ENCODE measurements at places on chromosomes 2 and 18.

- DNase-seq, result no peak
These were observed 19.1 kb downstream of the EFHD1 start for GRCh38 chr2:232652505-232652851.

- no peak for DNase-seq
These were observed 84.0 kb downstream of the SEPTIN10 start for GRCh38 chr2:109529532-109530449.

DNA sequence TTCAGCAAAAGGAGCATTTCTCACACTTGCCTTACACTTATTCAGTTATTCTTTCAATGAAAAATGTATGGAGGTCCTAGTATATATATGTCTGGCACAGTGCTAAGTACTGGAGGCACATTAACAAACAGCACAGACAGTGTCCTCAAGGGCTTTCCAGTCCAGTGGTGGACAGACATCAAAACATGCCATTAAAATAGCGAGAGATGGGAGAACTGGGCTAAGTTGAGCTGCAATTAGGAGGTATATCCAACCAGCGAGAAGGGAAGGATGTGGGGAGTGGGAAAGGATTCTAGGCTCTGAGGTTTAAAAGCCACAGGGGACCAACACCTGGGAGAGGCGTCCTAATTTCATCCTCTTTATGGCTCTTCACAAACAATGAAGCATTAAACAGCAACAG lies 127.5 kb upstream of the TTC39C start:
- DNase-seq, result peak; percentile 36

GRCh38 chr18:70044632-70045031 lies 97.0 kb upstream of the CD226 start:
- no peak for DNase-seq

DNA sequence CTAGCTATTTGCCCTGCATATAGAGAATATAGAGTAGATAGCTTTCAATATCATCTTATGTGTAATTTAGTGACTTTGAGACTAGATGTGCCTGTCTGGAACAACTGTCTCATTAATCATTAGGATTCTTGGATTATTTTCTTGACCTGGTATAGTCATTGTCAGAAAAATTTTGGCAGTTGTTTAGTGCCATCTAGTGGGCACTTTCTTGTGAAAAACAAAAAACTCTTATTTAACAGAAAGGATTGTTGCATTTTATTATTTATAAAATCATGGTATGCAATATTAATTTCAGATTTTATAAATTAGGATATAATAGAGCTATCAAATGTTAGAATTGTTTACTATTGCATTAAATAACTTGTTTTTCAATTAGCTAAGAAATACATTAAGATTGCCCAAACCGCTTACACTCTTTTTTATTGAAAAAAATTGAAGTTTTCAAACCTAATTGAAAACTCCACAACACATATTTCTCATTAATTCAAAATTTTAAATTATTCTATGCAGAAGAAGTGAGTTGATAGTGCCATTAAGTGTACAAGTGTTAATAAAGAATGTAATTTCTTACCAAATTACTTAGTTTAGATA lies 80.3 kb downstream of the DYNAP start:
- DNase-seq, result peak; percentile 38

DNA sequence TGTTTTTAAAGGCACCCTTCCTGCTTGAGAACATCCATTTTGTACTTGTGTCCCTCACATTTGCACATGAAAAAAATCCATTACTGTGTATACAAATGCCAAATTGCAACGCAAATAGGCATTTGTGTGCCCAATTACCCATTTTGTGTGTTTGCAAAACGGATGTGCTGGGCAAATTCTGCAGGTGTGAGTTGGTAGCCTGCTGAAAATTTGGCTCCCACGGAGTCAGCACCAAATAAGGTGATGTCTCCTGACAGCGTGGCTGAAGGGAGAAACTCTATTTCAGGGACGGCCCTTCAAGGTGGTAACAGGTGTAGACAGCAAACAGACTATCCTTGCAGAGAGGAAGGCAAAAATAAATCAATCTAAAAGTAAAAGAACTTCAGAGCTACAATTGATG lies 661.1 kb downstream of the BCL11A start:
- peak; percentile 91 for DNase-seq

GRCh38 chr2:231992888-231993287 lies 31.4 kb downstream of the DIS3L2 start:
- DNase-seq, result no peak

DNA sequence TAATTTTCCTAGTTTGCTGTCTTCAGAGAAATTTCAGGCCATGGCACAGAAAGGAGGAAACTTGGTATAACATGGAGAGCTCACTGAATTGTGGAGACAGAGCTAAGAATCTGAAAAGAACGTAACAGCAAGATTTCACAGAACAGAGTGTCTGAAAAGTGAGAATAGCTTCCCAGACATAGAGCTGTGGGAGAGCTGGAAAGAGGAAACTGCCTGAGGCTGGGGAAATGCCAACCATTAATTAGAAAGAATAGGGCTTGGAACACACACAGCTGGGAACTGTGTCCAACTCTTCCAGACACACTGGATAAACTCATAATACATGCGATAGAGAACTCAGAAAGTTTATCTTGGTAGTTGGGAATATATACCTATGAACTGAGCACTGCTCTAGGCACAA lies 51.6 kb upstream of the KYNU start:
- DNase-seq, result no peak

DNA sequence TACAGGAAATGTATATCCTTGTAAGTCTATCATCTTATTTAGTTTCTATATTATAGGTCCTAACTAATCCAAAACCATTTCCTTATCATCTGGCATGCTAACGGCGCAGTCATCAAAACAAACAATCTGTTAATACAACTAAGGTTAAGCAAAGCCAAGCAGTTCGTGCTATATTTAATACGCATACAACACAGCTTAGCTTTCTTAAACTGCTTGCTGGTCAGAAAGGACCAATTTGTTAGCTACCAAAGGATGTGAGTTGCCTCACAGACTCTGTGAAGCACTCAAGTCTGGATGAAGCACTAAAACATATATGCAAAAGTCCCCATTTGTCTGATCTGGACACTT lies 67.0 kb downstream of the ZEB2 start:
- no peak for DNase-seq

DNA sequence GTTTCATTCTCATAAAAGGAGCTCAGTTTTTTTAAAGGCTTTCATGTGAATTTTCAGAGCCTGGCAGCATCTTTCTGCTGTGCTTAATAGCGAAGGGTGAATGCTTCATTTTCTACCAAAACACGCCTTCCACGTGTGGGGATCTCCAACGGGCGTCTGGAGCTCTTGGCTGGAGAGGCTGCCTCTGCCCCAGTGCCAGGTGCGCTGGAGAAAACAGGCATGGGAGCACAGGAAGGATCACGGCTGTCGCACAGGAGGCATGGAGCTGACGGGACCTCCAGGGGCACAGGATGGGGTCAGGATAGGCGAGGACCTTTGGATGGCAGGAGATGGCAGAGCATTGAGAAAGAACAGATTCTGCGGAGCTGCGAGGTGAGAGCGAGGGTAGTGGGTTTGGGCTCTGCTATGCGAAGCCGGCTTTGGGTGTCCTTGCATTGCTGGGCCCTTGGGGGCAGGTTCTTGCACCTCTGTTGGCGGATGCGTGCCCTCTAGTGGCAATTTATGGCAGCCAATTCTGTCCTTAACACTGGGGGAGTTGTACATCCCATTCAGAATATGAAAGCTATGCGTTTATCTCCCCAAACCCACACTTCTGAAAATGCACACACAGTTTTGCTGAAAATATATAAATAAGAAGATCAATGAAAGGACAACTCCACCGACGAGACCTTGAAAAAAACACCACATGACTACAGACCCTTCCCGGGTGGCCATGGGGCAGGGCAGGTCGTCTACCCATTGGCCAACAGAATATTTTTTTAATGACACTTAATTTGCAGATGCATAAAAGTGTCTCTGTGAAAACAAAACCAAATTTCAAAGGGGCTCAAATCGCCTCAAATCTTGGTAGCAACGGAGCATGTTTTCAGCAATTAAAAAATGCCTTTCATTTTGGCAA lies 90.4 kb upstream of the SLC35G4 start:
- peak; percentile 6 for DNase-seq

DNA sequence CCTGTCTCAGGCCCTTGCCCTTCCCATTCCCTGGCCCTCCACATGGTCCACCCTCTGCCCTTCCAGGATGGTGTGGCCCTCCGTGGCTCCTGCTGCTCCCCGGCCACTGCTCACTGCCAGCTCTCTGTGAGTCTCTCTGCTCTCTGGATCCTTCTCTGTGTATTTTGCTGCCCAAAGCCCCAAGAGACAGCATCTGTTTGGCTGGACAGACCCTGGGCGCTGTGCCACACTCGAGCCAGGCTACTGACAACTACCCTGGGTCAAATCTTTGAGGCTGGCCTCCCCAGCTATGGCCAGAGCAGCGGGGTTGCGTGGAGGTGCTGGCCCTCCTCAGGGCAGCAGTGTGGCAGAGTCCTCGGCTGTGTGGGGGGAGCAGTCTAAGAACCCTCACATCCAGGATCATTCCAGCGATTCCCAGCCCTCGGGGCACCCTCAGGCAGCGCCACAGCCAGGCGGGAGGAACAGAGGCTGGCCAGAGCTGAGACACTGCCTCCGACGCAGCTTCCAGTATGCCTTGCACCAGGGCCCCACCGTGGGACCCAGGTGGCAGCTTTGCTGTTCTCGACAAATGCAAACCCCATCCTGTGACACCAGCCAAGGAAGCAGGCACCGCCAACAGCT lies 139.4 kb upstream of the GLI2 start:
- DNase-seq, result no peak

DNA sequence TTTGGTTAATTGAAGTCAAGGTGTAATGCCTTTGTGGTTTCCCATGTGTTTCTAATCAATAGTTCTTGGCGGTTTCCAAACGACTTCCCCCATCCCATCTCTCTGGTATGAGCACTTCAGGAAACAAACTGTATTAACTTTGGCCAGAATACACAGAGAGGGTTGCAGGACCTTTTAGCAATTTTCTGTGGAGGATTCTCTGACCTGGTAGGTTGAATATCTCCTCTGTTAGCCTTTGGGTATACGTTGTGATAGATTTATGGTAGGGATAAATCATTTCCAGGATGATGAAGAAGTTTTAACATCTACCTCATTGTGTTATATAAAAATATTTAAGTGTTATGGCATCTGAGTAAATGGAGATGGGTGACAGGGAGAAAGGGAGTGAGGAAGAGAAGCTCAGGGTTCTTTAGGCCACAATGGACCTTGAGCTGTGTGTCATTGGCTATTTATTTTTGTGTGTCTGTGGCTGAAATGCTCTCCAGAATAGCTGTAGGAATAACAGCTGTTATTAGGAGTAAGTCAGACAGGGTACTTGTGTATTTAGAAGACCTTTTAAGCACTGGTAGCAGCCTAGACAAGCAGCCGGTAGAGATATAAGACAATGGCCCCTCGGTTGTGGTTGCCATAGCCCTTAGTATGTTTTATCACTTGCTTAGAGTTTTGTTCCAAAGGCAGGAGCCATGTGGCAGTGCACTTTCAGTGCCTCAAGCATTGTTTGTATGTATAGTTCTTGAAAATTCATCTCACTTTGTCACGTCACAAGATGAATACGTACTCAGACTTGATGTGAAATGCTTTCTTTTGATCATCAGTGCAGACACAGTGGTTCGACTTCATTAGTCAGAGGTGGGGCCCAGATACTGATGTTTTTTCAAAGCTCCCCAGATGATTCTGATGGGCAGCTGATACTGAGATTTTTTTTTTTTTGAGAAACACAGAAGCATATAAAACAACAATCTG lies 91.1 kb downstream of the FMNL2 start:
- DNase-seq, result no peak

DNA sequence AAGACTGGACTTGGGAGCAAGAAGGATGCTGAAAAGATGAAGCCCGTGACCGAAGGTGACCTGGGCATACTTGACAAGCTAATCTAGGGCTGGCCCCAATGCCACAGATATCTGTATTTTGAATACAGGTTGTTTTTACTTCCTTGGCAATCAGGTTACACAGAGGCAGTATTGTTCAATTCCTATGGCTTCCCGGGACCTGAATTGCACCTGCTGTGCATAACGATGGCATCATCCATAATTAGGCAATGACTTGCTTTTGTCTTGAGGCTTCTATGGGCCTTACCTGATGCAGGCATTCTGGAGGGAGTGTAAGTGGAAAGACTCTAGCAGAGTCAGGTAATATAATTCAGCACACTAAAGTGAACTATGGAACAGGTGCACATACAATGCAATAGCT lies 60.6 kb upstream of the CUL3 start:
- DNase-seq, result no peak

- peak; percentile 16 for DNase-seq
These were observed 360.7 kb upstream of the CWC22 start for GRCh38 chr2:180367815-180368214.

GRCh38 chr2:207229161-207229560 lies 63.4 kb upstream of the KLF7 start:
- DNase-seq, result no peak

- DNase-seq, result no peak
These were observed 191.8 kb downstream of the FTCDNL1 start for GRCh38 chr2:199659207-199659606.

- DNase-seq, result no peak
These were observed 310.8 kb downstream of the ETAA1 start for GRCh38 chr2:67707896-67708295.

DNA sequence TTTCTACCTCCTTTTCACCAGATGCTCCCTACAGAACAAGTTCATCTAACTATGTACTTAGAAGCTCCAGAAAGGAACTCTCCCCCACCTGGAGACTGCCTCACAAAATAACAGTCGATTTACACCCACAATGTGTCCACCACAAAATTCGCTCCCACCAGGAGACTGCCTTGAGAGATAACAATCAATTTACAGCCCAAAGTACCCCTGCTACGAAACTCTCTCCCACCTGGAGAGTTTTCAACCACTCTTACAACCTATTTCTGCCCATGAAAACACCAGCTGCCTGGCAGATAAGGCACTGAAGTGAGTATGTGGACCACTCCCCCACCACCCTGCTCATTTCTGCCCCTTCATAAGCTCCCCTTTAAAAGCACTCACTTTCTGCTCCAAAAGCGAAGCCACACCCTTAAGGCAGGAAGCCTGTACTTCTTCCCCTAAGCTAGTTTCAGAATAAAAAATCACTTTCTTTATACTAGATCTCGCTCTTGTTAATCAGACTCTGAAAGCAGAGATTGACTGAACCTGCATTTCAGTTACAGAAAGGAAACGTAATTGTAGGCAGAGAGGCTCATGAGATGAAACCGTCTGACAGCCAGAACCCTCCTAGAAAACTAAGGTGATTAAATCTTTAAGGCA lies 94.4 kb upstream of the RBBP8 start:
- DNase-seq, result no peak

GRCh38 chr2:27615316-27615715 lies 13.5 kb downstream of the CCDC121 start:
- DNase-seq, result no peak

GRCh38 chr2:3261511-3261910 lies 116.1 kb downstream of the EIPR1 start:
- DNase-seq, result no peak

DNA sequence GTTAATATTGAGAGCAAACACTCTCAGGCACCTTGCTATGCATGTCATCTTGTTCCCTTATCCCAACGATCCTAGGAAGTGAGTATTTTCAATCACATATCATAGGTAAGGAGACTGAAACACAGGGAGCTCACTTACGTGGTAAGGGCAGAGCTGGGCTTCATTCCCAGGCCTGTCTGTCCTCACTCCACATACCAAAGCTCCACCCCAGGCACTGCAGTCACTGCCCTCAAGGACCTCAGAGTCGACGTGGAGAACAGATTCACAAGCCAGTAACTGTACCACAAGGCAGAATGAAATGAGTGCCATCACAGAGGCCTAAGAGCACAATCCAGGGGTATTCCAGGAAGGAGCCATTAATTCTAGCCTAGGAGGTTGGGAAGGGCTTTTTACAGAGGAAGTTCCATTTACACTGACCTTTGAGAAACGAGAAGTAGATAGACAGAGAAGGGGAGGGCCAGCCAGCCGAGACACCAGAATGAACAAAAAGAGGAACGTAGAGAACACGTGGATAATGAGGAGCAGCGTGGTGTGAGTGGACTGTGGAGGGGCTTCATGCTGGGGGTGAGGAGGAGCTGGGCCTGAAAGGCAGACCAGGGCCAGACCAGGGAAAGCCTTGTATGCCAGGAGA lies 48.6 kb downstream of the KIAA2012 start:
- DNase-seq, result no peak

Measured in NCI-H774 (cell line).